Breast epithelium (tissue), 4 donors: ENCODE measurements at places on chromosomes 6 and 20. TPM values are rescaled to one million over a fixed set of nuclear protein-coding genes. Genes with fewer than 3 reads are reported as not detected.

- DNase-seq: no peak
These were observed 23.1 kb downstream of the OTOR start for GRCh38 chr20:16771213-16771612.

GRCh38 chr6:17381424-17382147, 11.8 kb upstream of the CAP2 start:
- DNase-seq: no peak

DNA sequence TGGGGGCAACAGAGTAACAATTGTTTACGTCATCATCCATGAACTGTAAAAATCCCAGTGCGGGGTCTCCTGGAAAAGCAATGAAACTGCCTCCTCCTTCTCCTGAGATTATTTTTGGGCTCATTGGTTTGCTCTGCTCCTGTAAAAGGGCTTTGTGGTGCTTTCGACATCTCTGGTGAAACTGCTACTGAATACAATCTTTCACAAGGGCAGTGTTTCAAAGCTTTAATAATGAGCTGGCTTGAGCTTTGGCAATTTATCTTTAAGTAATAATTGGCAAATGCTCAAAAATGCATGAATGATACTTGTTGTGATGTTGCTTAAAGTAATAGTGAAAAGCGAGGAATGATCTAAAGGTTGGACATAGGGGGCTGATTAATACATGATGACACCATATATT, 43.5 kb upstream of the ENPP1 start:
- DNase-seq: no peak

- no peak for DNase-seq
These were observed 21.8 kb downstream of the CDC5L start for GRCh38 chr6:44409207-44409794.

DNA sequence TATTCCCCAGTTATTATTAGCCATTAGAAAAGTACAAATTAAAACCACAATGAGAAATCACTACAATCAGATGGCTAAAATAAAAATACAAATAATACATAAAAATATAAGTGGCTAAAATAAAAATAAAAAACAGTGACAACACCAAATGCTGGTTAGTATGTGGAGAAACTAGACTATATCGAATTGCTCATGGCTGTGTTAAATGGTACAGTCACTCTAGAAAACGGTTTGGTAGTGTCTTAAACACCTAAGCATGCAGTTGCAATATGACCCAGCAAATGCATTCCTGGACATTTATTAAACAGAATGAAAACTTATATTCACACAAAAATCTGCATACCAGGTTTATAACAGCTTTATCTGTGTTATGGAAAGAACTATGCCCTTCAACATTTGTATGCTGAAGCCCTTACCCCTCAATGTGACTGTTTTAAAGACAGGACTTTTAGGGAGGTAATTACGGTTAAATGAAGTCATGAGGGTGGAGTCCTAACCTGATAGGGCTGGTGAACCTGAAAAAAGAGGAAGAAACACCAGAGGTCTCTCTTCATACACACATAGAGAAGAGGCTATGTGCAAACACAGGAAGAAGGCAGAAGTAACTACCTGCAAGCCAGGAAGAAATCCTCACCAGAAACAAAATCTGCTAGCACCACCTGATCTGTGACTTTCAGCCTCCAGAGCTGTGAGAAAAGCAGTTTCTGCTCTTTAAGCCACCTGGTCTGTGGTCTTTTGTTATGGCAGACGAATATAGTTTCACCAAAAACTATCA, 84.9 kb downstream of the ASCC3 start:
- DNase-seq: no peak

Gene FNDC11
- 0.32 TPM for total RNA-seq
